ENCODE measurements at places on chromosomes 6 and 20.

GRCh38 chr6:90026216-90026615 lies 131.9 kb downstream of the GJA10 start:
- DNase-seq: no peak

DNA sequence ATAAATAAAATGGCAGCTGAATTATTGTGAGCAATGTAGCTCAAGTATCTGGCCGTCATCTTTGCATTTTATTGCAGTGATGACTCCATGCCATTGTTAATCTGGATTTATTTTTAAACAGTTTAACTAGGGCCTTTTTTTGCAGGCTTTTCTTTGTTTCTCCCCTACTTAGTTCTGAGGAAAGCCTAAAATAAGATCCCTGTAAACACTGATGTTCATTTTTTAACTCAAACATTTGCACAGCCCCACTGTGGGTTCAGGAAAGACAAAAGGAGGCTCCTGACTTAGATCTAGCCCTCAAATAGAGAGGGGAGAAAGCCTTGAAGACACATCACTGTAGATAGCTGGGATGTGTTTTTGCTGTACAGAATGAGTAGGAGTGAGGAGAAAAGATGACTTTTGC lies 69.2 kb downstream of the PLEKHG1 start:
- DNase-seq: no peak

DNA sequence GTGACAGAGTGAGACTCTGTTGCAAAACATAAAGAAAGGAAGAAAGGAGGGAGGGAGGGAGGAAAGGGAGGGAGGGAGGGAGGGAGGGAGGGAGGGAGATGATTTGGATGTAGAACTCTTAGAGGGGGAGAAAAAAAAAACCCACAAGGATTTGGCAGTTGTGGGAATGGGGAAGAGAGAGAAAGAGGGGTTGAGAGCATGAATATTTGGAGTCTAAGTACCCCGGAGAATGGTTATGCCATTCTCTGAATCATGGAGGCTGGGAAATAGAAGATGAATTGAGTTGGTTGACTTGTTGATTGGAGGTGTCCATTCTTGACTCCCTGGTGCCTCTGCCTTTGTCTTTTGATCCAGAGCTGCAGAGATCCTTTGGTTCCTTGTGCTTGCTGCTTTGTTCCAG lies 35.7 kb downstream of the RALY start:
- DNase-seq: no peak

DNA sequence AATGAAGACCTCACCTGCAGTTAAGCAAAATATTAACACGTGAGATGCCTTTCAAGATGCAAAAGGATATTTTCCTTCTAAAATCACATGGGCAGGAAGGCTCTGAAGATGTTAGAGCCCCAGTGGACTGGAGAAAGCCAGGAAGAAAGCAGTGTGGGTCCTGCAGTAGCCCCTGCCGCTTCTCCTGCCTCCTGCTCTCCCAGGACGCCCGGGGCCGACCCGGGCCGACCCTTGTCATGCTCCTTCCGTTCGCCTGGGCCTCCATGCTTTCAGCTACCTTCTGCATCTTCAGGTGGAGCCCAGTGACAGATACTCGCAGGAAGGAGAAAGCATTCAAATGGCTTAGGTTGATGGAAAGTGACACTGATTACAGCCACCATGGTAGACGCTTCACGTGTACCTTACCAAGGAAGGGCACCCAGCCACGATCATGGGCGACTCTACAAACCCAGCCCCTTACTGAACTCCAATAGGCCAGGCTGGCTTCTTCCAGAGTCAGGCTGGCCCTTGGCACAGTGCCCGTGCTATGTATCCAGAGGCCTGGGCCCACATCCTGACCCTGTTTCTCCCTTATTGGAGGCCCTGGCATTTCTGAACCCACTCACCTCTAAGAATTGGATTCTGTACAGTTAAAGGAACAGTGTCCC lies 69.0 kb downstream of the TCP11 start:
- DNase-seq: no peak

DNA sequence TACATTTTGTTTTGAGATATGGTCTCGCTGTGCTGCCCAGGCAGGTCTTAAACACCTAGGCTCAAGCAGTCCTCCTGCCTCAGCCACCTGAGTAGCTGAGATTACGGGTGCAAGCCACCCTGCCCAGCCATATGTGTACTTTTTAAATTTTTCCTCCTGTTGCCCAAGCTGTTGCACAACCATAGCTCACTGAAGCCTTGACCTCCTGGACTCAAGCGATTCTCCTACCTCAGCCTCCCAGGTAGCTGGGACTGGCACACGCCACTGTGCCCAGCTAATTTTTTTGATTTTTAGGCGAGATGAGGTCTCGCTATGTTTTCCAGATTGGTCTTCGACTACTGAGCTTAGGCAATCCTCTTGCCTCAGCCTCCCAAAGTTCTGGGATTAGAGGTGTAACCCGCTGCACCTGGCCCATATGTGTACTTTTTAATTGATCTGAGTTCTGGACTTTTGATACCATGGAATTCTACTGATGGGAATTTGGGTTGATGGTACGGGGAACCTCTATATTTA lies 44.9 kb downstream of the ITCH start:
- DNase-seq: no peak

DNA sequence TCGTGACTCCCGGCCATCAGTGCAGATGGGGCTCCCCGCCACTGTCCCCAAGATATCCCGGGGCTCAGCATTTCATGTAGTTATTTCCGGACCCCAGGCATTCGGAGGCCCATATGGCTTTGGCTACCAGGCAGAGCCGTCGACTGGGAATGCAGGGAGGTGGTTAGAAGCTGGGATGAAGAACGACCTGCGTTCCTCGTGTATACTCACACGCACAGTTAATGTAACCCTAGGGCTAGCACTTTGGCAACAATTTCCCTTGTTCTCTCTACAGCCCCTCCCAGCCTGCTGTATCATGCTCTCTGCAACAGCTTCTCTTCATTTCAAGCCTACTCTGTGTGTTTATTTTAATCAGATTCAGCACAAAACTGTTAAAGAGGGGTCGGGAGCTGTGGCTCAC lies 240.4 kb downstream of the MYLK4 start:
- no peak for DNase-seq

- DNase-seq: no peak
Observed at GRCh38 chr20:16220826-16221225, 352.4 kb downstream of the KIF16B start.

DNA sequence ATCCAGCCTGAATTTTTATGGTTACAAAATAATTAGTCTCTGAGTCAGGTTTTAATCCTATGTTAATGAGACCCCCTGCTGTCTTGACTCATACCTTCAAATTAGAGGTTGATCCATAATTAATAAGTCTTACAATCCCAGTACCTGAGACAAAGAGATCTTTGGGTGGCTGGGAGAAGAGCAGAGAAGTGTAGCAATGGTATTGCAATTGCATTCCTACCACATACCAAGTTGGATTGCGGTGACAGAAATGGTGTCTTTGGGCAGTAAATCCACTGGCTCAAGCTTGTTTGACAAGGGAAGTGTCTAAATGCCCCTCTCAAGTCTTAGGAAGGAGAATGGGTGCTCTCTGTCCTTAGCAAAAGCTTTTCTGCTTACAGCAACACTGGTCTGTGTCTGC lies 150.4 kb downstream of the BTBD3 start:
- no peak for DNase-seq

DNA sequence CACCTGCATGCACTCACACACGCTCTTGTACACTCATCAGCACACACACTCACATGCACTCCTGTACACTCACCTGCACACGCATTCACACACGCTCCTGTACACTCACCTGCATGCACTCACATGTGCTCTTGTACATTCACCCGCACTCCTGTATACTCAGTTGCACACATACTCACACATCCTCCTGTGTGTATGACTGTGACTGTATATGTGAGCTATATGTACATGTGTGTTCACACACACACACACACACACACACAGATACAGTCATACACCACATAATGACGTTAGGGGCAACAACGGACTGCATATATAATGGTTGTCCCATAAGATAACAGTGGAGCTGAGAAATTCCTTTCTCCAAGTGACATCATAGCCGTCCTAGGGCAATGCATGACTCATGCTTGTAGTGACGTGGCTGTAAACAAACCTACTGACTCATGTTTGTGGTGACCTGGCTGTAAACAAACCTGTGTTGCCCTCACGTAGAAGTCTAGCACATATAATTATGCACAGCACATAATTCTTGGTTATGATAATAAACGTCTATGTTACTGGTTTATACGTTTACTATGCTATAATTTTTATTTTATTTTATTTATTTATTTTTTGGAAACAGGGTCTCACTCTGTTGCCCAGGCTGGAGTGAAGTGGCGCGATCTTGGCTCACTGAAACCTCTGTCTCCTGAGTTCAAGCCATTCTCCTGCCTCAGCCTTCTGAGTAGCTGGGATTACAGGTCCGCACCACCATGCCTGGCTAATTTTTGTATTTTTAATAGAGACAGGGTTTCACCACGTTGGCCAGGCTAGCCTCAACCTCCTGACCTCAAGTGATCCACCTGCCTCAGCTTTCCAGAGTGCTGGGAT lies 22.8 kb upstream of the TAF4 start:
- DNase-seq: no peak

DNA sequence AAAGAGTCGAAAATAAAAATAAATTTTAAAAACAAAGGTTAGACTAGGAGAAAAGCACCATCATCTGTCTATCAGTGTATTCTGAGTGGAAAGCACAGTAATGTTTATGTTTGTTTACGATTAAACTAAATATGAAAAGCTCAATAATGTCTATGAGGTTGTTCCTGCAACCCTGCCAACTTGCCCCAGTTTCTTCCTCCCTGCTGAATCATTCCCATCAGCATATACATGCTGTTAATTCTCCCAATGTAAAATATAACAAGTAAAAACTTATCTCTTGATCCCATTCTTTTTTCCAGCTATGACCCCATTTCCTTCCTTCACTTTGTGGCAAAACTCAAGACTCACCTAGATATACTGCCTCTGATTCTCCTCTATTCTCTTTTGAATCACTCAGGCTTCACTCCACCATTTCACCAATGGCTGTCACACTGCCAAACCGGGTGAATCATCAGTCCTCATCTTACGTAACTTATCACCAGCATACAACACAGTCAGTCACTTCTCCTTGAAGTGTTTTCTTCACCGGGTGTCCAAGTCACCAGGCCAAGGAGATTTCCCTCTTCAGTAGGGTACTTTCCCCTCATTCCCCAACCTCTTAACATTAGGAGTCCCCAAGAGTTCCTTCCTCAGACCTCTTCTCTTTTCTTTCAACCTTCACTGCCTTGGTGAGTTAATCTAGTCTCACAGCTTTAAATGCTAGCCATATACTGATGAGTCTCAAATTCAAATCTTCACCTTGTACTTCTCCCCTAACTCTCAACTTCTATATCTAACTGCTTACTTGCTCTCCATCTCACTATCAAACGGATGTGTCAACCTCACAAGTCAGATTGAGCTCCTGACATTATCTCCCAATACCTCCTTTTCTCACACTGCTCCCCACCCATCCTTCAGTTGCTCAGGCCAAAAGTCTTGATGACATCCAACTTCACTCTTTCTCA lies 6.2 kb downstream of the TMEM242 start:
- DNase-seq: no peak

- no peak for DNase-seq
Observed at GRCh38 chr6:157068691-157069324, 254.5 kb downstream of the TMEM242 start.

DNA sequence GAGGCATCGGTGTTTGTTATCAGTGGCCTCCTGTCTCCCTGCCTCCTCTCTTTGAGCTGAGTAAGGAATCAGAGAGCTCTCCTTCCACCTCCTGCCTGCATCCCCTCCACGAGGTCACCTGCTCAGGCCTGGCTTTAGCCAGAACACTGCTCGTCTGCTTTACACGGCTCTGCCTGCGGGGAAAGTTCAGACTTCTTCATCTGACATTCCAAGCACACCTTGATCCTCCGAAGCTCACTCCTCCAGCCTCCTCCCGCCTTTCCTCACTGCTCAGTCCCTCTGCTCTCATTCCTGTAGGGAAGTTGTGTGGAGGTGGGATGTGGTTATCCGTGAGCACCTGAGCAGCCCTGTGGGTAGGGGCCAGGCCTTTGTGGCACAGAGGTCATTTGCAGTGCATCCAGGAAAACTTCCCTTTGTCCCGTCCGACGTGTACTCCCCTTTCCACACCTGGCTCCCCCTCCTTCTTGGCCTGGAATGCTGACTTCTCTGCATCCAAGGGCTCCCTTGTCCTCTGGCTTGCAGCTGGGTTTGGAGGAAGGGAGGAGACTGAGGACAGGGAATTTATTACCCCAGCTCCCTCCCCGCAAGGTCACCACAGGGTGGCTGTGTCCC lies 12.8 kb upstream of the CCDC167 start:
- no peak for DNase-seq

- no peak for DNase-seq
Observed at GRCh38 chr20:13671512-13671911, 32.8 kb upstream of the TASP1 start.

- DNase-seq: no peak
Observed at GRCh38 chr6:45741437-45742171, 274.1 kb downstream of the CLIC5 start.

DNA sequence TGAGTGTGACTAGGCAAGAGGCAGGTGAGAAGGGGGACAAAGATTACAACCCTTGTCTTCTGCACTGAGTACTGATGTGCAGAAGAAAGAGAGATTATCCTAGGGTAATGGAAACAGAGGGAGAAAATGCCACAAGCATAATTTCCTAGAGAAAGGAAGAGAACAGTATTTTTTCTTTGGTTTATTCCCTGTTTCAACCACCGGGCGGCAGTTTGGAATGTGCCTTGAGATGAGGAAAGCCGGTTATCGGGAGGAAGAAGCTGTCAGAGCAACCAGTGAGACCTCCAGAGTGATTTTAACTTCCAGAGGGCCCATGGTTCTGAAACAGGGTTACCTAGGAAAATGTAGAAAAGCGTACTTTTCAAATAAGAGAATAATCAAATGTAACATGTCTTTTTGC lies 121.4 kb downstream of the REV3L start:
- DNase-seq: no peak

- DNase-seq: no peak
Observed at GRCh38 chr20:11454966-11455799, 462.5 kb upstream of the BTBD3 start.

GRCh38 chr6:53985366-53985765 lies 125.9 kb upstream of the MLIP start:
- DNase-seq: no peak

DNA sequence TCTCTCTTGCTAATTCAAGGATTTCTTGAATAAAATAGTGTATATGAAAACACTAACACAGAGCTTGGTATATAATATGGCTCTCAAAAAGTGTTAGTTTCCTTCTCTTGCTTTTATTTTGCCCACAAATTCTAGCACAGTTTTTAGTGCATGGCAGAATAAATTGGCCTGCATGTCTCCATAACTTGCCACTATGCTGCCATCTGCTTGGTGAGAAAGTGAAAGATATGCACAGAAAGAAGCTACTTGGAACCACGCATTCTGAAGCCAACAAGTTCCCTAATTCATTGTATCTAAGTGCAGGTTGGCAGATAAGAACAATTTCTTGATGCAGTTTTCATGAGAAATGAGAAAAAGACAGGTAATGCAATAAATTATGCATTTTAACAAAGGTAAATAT lies 101.2 kb downstream of the EPHA7 start:
- DNase-seq: no peak
